CD8-positive, alpha-beta memory T cell (primary cell): ENCODE measurements at places on chromosomes 4 and X. TPM values are rescaled to one million over a fixed set of nuclear protein-coding genes. Genes with fewer than 3 reads are reported as not detected.

COX7B2 gene
- not detected for total RNA-seq

ARMCX4 gene
- total RNA-seq = 3.9 TPM

NHSL2 gene
- 1.1 TPM for total RNA-seq

DNA sequence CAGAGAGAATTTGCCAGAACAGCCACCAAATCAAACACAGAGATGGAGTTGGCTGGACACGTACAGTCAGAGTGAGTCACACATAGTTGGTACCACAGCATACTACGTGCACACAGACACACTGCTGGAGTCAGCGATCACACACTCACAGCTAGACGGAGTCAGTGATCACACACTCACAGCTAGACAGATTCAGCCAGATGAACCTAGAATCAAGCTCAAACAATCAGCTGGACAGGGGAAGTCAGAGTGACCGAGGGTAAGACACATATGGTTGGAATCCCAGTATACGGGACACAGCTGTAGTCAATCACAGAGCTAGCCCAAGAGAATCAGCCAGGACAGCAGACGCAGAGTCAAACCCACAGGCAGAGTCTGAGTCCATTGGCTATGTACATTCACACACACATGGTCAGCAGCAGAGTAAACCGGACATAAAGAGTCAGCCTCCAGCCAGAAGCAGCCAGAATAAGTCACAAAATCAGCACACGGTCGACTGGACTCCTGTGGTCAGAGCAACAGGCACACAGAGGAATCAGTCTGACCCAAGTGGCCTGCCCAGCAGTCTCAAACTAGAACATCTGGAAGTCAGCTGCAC, 4.6 kb downstream of the SLC38A5 start:
- no peaks in the 10 kb centered on the region for H3K27me3 ChIP-seq
- peaks cover 13% of the 10 kb centered on the region for H3K4me1 ChIP-seq
- no peaks in the 10 kb centered on the region for H3K36me3 ChIP-seq

- no peak for DNase-seq
- no peak overlapping the region for H3K27ac ChIP-seq
- H3K27me3 ChIP-seq = no peaks in the 10 kb centered on the region
- no peaks in the 10 kb centered on the region for H3K36me3 ChIP-seq
These were observed 7.9 kb downstream of the TBX22 start for GRCh38 chrX:80022363-80023031.

DNA sequence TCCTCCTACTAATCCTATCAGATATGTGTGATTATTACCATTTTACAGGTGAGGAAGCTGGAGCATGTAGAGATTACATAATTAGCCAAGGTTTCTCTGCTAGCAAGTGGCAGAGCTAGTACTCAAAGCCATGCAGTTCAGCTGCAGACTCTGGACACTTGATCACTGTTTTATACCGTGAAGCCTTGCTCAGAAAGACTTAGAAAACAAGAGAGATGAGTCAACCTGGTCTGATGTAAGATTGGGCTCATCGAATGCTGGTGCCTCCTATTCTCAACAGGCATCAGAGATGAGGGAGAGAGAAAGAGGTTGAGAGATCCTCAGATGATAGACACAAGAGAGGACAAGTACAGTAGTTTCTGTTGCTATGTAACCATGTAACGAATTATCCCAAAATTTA, 19.0 kb upstream of the PDE5A start:
- DNase-seq = no peak
- no peak overlapping the region for H3K27ac ChIP-seq
- no peaks in the 10 kb centered on the region for H3K4me1 ChIP-seq
- no peak overlapping the region for H3K4me3 ChIP-seq
- no peaks in the 10 kb centered on the region for H3K27me3 ChIP-seq

DNA sequence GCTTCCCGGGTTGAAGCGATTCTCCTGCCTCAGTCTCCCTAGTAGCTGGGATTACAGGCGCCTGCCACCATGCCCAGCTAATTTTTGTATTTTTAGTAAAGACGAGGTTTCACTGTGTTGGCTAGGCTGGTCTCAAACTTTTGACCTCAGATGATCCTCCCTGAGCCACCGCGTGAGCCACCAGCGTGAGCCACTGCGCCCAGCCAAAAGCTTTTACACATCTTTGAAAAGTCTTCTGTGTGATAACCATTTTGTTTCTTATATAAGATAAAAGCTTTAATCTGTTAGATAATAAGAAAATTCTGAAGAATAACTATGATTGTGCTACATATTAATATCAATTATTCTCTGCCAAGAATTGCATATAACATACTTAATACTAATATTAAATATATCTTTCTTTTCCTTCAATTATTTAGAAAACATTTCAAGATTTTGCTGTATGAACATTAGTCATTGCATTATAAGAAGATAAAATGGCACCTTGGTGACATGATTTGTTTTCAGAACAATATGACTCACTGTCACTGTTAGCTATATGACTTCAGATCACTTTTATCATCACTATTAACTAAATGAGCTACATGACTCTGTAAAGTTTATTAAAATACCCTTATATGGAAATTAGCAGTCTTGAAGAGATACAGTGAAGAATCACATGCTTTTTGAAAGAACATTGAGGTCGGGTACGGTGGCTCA, 33.4 kb downstream of the RUFY3 start:
- no peak overlapping the region for H3K27ac ChIP-seq
- H3K36me3 ChIP-seq = no peaks in the 10 kb centered on the region
- no peak overlapping the region for H3K4me3 ChIP-seq
- no peaks in the 10 kb centered on the region for H3K27me3 ChIP-seq
- no peak for DNase-seq
